ENCODE measurements at places on chromosomes 12 and 14.

DNA sequence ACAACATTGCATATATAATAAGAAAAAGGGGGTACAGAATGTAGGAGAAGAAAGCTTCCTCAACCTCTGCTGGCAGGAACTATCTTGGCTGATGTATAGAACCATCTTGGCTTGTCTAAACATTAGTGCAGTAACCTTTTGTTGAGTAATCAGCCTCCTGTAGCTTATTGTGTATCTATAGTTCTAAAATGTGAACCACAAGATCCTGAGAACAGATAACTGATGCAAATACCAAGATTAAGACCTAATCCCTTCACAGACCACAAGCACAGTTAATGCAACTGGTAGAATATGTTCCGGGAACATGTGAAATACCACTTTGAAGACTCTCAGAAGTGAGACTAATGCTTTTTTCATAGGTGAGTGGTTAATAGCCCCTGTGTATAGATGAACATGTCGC, 50.7 kb upstream of the KCNC2 start:
- no peak for DNase-seq

DNA sequence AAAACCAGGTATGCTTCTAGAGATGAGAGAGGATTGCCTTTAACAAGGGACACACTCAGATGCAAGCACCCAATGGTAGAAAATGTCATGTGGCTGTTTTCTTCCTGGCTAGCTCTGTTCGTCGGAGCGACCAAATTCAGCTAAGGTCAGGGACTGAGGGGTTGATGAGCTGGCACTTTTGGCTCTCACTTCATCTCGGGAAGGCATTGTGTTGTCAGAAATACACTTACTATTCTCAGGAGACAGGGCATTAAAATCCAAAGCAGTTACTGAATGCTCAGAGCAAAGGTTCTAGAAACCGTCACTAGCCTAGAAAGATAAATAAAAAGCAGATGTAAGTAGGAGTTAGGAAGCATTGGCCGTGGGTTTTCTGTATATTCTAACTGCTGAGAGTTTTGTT, 275.7 kb upstream of the SSTR1 start:
- DNase-seq: no peak

- DNase-seq: no peak
These were observed 41.9 kb upstream of the INF2 start for GRCh38 chr14:104647467-104648043.

DNA sequence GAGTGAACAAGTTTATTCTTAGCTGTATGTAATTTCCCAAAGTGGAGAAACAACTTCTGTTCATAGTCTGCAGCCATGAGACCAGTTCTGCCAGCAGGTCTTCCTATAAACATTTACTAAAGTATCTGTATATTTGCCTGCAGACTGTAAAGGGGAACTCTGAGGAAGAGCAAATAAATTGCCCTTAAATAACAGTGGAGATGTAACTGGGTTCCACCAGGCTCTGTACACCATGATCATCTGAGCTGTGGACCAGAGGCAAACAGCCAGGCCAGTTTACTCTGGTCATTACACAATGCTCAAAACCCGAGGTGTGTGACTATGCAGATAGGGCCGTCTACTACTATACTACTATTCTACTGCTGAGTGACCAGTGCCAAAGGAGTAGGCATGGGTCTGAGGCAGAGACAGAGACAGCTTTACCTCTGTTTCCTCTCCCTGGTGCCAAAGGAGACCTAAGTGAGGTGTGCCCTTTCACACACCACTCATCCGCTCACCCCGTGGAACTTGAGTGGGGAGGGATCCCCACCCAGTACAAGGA, 21.1 kb upstream of the CERS5 start:
- no peak for DNase-seq

GRCh38 chr14:89245802-89246201, 171.2 kb downstream of the FOXN3 start:
- DNase-seq: no peak

DNA sequence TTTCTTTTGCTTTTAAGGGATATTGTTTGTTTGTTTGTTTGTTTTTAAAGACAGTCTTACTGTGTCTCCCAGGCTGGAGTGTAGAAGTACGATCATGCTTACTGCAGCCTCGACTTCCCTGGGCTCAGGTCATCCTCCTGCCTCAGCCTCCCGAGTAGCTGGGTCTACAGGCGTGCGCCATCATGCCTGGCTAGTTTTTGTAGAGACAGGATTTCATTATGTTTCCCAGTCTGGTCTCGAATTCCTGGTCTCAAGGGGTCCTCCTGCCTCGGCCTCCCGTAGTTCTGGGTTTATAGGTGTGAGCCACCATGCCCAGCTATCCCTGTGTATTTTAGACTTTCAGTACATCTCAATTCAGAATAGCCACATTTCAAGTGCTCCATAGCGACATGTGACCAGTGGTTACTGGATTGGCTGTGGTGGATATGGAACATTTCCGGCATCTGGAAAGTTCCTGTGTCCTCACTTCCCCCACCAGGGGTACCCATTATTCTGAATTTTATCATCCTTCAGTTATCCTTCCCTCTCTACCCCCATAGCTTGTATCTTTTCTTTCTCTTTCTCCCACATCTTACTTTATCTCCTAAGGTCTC, 61.1 kb downstream of the HRK start:
- no peak for DNase-seq

- no peak for DNase-seq
These were observed 167.5 kb downstream of the PPM1H start for GRCh38 chr12:62767496-62767895.

GRCh38 chr12:120381752-120382419, 12.9 kb upstream of the MSI1 start:
- DNase-seq: no peak

DNA sequence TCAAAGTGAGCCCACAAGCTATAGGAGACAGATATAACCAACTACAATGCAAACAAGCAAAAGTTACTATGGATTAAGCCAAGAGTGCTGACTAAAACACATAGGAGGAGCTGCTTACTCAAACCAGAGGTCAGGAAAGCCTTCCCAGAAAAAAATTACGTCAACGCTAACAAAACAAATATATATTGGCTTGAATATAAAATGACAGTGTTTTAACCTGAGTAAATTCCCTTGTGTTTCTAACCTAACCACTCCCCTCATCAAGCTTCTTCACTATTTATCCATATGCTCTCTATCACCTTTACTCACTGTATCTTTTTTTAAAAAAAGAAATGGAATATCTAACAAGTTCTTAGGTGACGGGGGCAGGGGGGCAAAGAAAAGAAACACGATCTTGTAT, 115.9 kb downstream of the MED13L start:
- no peak for DNase-seq

- DNase-seq: no peak
These were observed 12.5 kb downstream of the GNS start for GRCh38 chr12:64746663-64747062.

DNA sequence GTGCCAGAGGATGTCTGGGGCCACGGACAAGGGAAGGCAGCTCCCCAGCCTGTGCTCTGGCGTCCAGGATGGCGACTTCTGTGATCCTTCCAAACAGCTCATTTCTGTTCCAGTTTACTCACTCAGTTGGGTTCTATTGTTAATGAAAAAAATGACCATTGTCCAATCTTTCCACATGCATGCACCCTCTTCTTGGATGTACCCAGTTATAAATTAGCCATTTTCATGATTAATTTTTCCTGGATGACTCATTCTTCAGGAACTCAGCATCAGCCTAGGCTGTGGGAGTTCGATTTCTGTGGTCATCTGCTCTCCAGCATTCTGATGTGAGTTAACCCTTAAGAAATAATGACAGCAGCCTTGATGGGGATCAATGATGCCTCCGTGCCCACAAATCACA, 926.8 kb downstream of the BCL11B start:
- DNase-seq: no peak

DNA sequence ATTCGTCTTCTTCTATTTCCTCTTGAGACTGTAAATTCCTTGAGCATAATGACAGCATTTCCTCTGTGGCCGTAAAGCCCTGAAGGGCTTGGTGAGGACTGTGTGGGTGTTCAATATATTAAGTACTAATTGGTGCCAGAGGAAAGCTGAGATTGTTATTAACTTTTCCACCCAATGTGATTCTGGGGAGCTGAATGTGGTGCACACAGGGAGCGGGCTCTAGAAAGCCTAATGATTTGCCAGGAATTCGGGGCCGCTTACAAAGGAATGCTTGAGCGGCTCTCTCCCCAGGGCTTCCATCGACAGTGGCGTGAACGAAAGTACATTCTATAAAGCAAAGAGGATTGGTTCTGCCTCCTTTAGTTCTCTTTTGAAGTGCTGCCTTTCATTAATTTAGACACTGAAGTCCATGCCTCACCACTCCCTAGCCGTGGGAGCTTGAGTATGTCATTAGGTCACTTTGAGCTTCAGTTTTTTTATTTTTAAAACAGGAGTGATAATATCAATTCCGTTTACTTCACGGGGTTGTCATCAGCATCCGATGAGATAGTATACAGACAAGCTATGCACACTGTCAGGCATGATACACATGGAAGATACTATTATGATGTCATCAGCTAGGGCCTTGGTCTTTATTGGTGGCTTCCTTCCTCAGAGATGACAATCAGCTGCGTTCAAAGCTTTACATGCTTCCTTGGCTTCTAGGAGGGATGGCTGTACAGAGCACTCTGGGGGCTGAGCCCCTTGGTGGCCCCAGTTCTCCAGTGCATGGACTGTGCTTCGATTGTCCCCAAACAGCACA, 11.0 kb upstream of the GSG1 start:
- DNase-seq: no peak

DNA sequence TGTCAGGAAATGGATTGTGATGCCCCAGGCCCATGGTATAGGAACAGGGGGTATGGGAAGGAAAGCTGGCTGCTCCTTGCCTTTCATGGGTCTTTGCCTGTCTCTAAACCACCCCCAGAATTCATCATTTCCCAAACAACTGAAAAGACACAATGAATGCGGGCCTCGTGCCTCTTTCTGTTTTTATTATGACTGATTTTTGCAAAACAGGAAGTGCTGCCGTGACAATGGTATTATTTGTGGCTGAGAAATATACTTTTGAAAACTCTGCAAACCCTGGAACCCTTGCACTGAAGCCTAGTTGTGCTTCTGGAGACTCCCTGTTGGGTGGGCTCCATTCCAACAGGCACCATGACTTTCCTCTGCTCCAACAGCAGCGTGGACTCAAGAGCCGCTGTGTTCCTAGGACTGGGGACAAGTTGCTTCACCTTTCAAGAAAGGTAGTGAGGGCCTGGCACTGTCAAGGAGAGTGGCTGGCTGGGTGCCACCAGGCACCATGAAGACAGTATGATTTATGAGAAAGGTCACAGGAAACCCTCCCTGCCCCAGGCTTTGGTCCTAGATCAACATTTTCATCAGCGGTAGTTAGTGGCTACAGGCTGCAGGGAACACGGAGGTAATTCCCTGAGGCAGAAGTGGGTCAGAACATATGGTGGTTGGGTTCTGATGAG, 4.8 kb upstream of the DGLUCY start:
- DNase-seq: peak; percentile 95

- DNase-seq: no peak
These were observed 10.1 kb upstream of the TPCN1 start for GRCh38 chr12:113211160-113211559.

- no peak for DNase-seq
These were observed 486.2 kb downstream of the RAD51B start for GRCh38 chr14:68305738-68306137.

GRCh38 chr12:31021809-31022494, 51.7 kb upstream of the DDX11 start:
- no peak for DNase-seq

DNA sequence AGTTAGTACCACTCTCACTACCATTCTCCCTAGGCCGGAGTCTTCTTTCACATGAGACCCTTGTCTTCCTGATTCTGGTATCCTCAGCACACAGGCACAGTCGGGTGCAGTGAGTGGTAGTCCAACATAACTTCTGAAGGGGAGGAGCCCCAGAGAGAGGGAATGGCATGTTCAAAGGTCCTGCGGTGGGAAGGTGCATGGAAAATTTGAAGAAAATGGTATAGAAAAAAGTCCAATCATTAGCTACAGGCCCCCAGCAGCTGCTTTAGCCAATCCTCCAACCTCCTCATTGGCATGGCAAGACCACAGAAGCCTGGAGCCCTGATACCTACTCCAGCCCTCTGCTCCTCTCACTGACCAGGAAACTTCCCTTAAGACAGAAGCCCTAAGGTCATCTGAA, 96.6 kb downstream of the ZFP36L1 start:
- DNase-seq: no peak

- DNase-seq: no peak
These were observed 1.5 kb upstream of the PLEKHG3 start for GRCh38 chr14:64702493-64703394.

DNA sequence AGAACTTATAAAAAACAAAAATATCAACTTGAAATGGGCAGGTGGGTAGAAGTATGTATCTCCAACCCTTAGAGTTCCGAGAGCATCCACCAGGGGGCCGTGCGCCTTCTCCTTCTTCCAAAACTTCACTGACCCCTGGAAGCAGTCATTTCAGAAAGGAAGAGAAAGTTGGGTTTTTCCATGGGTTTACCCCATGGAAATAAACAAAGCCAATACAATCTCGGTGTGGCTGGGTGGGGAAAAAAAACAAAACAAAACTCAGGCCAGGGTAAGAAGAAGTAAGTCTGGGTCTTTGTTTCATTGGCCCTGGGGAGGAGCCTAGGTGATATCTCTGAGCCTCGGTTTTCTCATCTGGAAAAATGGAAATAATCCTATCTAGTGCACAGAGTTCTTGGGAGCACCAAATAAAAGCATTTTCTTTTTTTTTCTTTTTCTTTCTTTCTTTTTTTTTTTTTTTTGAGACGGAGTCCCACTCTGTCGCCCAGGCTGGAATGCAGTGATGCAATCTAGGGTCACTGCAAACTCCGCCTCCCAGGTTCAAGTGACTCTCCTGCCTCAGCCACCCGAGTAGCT, 33.6 kb upstream of the HNF1A start:
- peak; percentile 10 for DNase-seq

DNA sequence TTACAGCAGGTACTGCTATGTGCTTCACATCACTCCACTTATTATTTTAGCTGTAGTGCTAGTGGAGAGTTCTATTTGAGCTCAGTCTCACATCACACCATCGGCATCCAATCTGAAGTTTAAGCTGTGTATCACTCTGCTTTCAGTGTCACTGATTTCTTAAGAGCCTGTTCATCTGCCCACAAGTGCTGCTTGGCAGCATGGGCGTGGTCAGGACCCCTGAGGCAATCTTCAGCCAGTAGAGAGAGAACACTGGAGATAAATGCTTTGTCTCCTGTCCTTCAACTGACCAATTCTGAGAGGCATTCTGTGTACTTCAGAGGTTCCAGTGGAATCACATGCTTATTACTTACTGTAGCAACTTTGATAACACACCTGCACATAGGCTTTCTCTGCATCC, 728.8 kb downstream of the RPS29 start:
- no peak for DNase-seq

DNA sequence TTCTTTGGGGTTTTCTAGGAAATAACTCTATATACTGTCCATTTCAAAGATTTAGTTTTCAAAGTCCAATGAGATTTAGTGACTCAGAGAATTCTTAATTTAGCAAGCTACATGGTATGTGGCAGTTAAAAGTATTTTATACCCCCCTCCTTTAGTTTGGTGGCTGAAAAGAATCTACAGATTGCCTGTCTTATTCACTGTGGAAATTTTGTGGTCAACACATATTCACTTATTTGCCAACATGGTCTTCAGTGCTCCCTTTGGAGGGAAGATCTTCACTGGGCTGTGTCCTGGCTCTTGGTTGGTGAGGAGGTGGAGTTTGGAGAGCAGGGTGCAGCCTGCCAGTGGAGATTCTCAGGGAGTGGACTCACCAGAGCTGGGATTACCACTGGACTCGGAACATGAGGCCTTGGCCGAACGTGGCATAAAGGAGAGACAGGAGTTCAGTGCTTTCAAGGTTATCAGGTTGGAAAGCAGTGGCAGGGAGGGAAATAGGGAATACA, 39.8 kb downstream of the SAMD4A start:
- no peak for DNase-seq

All from glomerular endothelial cell (primary cell).